ENCODE measurements at places on chromosomes 7 and 10. TPM values are rescaled to one million over a fixed set of nuclear protein-coding genes. Genes with fewer than 3 reads are reported as not detected.

Gene FEZF1
- total RNA-seq: not detected

Gene OLAH
- total RNA-seq: 1.5 TPM

Gene ATOH7
- total RNA-seq: 0.58 TPM

Gene STEAP1B
- 0.17 TPM for total RNA-seq

Gene SFXN2
- total RNA-seq: 18.9 TPM

Gene CYP2C8
- 0.07 TPM for total RNA-seq

Gene FOXI2
- not detected for total RNA-seq

Gene RPEL1
- 0.07 TPM for total RNA-seq

DNA sequence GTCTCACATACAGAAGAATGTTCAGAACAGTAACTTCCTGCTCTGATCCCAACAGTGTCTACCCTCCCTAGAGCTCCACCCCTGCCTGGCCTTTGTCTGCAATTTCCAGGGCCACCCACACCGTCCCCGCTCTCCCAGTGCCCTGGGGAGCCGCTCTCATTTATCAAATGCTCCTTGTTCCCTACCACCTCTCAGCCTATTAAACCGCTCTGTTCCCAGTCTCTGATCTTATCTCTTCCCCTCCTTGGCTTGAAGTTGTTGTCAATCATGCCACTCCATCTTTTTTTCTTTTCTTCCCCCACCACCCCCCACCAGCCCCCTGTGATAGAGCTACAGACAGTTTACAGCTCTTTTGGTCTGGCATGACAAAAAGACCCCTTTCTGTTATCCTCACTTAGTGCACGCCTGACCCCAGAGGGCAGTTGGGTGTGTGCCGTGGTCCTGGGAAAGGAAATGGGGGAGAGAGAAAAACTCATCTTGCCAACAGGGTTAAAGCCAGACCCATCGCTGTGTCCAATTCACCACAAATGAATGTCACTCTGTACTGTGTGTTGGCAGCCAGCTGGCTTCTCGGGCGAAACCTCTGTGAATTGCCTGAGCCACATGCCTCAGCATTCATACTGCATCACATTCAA, 28.8 kb upstream of the HECTD2 start:
- DNase-seq: no peak

GRCh38 chr7:19146699-19147098, 1.5 kb upstream of the FERD3L start:
- no peak for DNase-seq

GRCh38 chr7:22945584-22945983, 68.3 kb downstream of the HYCC1 start:
- no peak for DNase-seq

GRCh38 chr10:47262606-47263533, 37.1 kb upstream of the GDF10 start:
- DNase-seq: no peak

GRCh38 chr10:86105640-86106039, 261.0 kb downstream of the GRID1 start:
- no peak for DNase-seq

DNA sequence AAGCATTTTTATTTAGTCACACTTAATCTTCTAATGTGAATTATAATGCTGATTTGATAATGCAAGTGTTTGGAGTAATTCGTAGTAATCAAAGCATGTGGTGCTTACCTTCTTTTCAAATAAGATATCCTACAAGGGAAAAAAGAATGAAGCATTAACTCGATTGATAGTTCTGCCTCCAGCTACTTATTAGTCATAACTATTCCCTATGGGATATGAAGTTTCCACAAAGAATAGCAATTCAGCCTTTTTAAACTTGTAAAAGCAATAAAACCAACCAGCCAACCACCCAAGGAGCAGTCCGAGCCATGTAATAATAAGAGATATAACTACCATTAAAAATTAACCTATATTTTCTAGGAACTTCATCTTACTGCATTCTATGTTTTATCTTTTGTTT, 11.6 kb downstream of the COL28A1 start:
- DNase-seq: no peak

DNA sequence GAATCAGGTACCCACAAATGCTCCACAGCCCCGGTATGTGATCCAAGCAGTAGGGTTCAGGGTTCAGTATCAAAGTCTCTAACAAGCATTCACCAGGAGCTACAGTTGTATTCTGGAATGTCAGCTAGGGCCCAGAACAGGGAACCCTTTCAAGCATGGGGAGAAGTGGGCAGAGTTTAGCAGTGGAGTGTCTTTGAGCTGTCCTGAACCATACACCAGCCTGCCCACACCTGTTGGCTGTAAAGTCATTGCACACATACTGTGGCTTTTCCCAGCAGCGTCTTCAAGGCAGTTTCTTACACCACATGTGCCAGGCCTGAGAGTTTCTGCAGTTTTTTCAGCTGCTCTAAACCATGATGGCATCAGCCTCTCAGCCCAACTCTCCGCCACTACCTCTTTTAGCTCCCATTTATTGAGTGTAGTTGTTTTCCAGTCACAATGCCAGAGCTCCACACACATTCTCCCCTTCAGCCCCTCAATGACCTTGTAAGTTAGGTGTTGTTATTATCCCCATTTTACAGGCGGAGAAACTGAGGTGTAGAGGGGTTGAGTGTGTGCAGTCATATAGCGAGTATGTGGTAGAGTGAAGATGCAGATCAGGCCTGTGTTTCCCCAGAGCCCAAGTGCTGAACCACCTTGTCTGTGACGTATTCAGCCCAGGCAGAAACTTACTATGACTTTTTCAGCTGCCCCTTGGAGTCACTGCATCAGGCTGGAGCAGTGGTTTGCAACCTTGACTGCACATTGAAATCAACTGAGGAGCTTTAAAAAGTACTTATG, 83.1 kb downstream of the CHN2 start:
- no peak for DNase-seq

GRCh38 chr10:80528185-80528700, 9.5 kb upstream of the SH2D4B start:
- DNase-seq: no peak

GRCh38 chr7:116633131-116633988, 38.6 kb upstream of the MET start:
- peak; percentile 96 for DNase-seq

DNA sequence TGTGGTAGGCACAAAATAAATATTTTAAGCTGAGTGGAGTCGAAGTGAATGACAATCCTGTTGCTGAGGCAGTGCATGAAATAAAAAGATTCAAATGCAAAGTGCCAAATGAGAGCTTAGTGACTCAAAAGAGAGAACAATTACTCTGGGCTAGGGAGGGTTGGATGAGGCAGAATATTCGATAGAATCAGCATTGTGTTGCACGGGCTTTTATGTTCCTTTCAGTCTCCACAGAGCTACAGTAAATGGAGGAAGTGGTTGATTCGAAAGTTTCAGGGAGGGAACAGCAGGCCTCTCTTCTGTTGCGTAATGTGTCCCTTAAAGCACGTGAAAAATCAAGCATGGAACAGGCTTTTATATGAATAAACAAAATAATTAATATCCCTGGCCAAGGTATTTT, 599.3 kb upstream of the CELF2 start:
- DNase-seq: no peak

GRCh38 chr10:88471899-88472298, 111.2 kb downstream of the RNLS start:
- DNase-seq: no peak

DNA sequence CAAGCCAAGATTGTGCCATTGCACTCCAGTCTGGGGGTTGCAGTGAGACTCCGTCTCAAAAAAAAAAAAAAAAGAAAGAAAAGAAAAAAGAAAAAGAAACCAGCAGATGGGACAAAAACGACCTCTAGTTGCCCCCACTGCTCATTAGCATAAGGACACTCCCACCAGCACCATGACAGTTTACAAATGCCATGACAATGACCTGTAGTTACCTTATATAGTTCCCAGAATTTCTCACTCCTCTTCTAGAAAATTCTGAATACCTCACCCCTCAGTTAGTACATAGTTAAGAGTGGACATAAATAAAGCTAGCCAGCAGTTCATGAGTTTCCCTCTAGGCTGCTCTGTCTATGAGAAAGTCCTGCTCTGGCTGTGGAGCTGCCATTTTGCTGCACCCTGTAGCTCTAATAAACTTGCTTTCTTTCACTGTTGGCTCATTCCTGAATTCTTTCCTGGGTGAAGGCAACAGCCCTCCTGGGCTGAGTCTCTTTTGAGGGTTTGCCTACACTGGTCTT, 276.8 kb upstream of the AKR1E2 start:
- DNase-seq: no peak

DNA sequence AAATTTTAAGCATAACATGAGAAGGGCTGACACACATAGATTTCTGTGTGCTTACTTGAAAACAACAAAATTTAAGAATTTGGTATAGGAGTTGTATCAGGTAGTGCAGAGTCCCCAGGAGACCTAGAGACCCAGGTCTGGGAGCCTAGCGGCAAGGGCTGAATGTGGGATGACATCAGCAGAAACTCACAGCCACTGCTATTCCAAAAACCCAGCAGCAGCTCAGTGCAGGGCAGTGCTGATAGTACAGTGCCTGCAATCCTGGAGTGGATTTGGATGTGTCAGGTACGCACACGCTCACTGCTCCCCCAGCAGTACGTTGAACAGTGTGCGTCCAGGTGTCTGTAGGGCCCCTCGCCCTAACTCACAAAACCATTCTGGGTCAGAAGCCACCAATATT, 87.1 kb downstream of the EGFR start:
- no peak for DNase-seq

DNA sequence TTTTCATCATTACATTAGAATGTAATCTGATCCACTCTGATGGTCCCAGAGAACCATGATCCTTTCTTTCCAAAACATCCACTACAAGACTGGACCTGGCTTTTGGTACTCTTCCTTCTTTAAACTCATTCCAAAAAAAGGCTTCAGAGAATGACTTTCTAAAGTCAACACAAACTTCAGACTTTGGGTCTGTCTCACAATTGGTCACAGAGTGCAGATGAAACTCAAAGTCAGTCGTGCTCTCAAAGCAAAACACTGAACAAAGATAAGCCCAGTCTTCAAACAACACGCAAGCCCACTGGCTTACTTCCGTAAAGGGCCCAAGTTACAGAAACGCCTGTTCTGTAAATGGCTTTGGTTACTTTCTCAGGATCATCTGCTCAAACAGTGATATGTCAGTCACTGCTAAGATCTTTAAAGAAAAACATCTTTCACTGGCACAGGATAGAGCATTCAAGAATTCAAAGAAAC, 250.9 kb upstream of the MKLN1 start:
- no peak for DNase-seq

- DNase-seq: no peak
These were observed 56.9 kb downstream of the CTBP2 start for GRCh38 chr10:125103466-125103865.

- DNase-seq: peak; percentile 38
These were observed 151.5 kb upstream of the FAM3C start for GRCh38 chr7:121547544-121548092.

GRCh38 chr7:157077021-157077420, 61.7 kb upstream of the UBE3C start:
- DNase-seq: no peak

GRCh38 chr7:23955145-23955544, 245.1 kb downstream of the STK31 start:
- no peak for DNase-seq

GRCh38 chr10:109993551-109994330, 14.0 kb upstream of the ADD3 start:
- DNase-seq: no peak

- no peak for DNase-seq
These were observed 27.3 kb downstream of the SEC23IP start for GRCh38 chr10:119919826-119920225.

DNA sequence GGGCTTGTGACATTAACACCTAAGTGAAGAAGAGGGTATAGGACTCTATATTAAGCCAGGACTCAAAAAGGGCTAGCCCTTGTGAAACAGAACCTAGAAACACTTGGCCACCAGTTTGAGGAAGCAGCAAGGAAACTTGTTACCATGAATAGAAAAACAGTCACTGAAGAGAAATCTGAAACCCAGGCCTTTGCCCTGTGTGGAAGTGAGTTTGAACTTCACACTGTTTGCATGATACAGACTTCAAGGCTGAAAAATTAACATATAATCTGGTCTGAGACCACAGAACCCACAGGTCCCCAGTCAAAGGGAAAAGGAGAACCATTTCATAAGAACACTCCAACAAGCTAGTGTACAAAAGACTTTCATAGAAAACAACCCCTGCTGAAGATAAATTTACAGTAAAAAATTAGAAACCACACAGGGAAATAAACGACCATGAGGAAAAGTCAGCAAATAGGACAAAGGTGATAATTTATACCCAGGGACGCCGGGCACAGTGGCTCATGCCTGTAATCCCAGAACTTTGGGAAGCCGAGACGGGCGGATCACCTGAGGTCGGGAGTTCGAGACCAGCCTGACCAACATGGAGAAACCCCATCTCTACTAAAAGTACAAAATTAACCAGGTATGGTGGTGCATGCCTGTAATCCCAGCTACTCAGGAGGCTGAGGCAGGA, 76.1 kb downstream of the SKIDA1 start:
- no peak for DNase-seq

DNA sequence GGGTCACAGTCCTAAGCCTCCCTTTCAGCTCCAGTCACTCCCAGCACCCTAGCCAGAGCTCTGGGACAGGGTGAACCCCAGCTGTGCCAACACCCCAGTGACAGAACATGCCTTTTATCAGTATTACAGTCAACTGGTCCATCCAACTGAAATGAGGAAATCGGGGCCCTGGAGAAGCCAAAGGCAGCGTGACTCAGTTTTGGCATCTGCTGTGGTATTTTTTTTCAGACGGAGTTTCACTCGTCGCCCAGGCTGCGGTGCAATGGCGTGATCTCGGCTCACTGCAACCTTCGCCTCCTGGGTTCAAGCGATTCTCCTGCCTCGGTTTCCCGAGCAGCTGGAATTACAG, 3.4 kb upstream of the CLDN15 start:
- DNase-seq: no peak

DNA sequence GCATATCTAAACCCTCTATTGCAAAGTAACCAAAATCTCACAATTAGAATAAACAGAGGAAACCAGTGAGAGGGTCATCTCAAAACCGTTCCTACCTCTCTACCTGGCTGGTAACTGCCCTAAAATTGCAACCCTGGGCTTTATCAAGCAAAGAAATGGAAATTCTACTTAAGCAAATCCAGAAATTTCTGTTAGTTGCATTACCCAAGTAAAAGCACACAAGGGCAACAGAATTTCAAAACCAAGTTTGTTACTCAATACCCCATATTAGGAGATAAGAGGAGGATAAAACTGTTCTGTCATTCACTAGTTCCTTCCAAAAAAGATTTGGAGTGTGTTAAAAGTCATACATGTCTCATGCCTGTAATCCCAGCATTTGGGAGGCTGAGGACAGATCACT, 195.3 kb downstream of the FAM107B start:
- no peak for DNase-seq

All from epithelial cell of proximal tubule (primary cell).